ENCODE measurements at places on chromosomes 16 and 17.
A peak's percentile ranks its signal among the peaks of the same experiment; 100 is the strongest.

GRCh38 chr16:80852261-80852872, 48.0 kb upstream of the CDYL2 start:
- no peak overlapping the region for H3K27ac ChIP-seq
- H3K4me3 ChIP-seq: no peak overlapping the region
- H3K36me3 ChIP-seq: no peaks in the 10 kb centered on the region
- peaks cover under 1% of the 10 kb centered on the region for H3K27me3 ChIP-seq

GRCh38 chr16:46972429-46973206, 856 bp downstream of the DNAJA2 start:
- H3K4me1 ChIP-seq: peaks cover 30% of the 10 kb centered on the region
- peak overlapping the region; percentile 85 for H3K4me3 ChIP-seq
- no peaks in the 10 kb centered on the region for H3K27me3 ChIP-seq
- peak; percentile 85 for DNase-seq

- no peak for DNase-seq
- H3K27me3 ChIP-seq: no peaks in the 10 kb centered on the region
- no peaks in the 10 kb centered on the region for H3K36me3 ChIP-seq
Measured at GRCh38 chr16:79754501-79754900, 154.0 kb upstream of the MAF start.

- no peak overlapping the region for H3K27ac ChIP-seq
- H3K27me3 ChIP-seq: peaks cover 3% of the 10 kb centered on the region
- DNase-seq: no peak
- no peaks in the 10 kb centered on the region for H3K4me1 ChIP-seq
Measured at GRCh38 chr17:13157656-13158055, 139.8 kb upstream of the ELAC2 start.

- no peak for DNase-seq
- peaks cover 79% of the 10 kb centered on the region for H3K27me3 ChIP-seq
- H3K4me3 ChIP-seq: no peak overlapping the region
- no peak overlapping the region for H3K27ac ChIP-seq
Measured at GRCh38 chr17:36940313-36941264, 3.3 kb downstream of the LHX1 start.

GRCh38 chr16:892536-893255, 78.1 kb downstream of the LMF1 start:
- no peaks in the 10 kb centered on the region for H3K27me3 ChIP-seq
- no peak overlapping the region for H3K4me3 ChIP-seq
- no peak for DNase-seq
- peaks cover 5% of the 10 kb centered on the region for H3K36me3 ChIP-seq
- H3K4me1 ChIP-seq: no peaks in the 10 kb centered on the region

GRCh38 chr17:38606646-38607611, 1.2 kb upstream of the SRCIN1 start:
- peaks cover 63% of the 10 kb centered on the region for H3K27me3 ChIP-seq
- H3K27ac ChIP-seq: no peak overlapping the region
- DNase-seq: no peak

GRCh38 chr16:14485121-14485551, 144.9 kb downstream of the PARN start:
- H3K27me3 ChIP-seq: no peaks in the 10 kb centered on the region
- peaks cover 11% of the 10 kb centered on the region for H3K36me3 ChIP-seq
- H3K4me1 ChIP-seq: peaks cover 44% of the 10 kb centered on the region
- DNase-seq: no peak

GRCh38 chr16:75053791-75054555, 55.1 kb downstream of the ZNRF1 start:
- no peaks in the 10 kb centered on the region for H3K27me3 ChIP-seq
- H3K4me1 ChIP-seq: peaks cover 24% of the 10 kb centered on the region
- H3K27ac ChIP-seq: peak overlapping the region; percentile 71
- no peak overlapping the region for H3K4me3 ChIP-seq
- peaks cover 4% of the 10 kb centered on the region for H3K36me3 ChIP-seq
- DNase-seq: no peak

GRCh38 chr16:693766-694165, 3.6 kb upstream of the WDR24 start:
- no peak overlapping the region for H3K4me3 ChIP-seq
- no peak for DNase-seq
- no peak overlapping the region for H3K27ac ChIP-seq
- H3K27me3 ChIP-seq: peaks cover 29% of the 10 kb centered on the region
- H3K4me1 ChIP-seq: peaks cover 16% of the 10 kb centered on the region

DNA sequence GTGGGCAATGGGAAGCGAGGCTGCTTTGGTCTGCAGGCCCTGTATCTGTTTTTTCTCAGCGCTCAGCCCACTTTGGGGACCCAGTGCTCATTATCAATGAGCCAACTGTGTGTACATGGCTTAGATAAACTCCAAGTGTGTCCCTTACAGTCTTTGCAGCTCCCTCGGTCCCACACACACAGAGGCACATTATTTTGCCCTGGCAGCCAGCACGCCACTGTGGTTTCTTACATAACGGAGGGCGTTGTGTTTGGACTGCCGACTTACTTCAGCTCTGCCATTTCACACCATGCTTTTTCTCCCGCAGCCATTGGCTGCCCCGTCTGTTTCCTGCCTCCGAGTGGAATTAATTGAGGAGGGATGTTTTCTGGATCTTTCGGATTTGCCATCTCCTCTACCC, 56.5 kb upstream of the CLEC18A start:
- H3K27ac ChIP-seq: no peak overlapping the region
- no peak overlapping the region for H3K4me3 ChIP-seq
- no peak for DNase-seq
- peaks cover 15% of the 10 kb centered on the region for H3K36me3 ChIP-seq
- peaks cover 16% of the 10 kb centered on the region for H3K4me1 ChIP-seq

DNA sequence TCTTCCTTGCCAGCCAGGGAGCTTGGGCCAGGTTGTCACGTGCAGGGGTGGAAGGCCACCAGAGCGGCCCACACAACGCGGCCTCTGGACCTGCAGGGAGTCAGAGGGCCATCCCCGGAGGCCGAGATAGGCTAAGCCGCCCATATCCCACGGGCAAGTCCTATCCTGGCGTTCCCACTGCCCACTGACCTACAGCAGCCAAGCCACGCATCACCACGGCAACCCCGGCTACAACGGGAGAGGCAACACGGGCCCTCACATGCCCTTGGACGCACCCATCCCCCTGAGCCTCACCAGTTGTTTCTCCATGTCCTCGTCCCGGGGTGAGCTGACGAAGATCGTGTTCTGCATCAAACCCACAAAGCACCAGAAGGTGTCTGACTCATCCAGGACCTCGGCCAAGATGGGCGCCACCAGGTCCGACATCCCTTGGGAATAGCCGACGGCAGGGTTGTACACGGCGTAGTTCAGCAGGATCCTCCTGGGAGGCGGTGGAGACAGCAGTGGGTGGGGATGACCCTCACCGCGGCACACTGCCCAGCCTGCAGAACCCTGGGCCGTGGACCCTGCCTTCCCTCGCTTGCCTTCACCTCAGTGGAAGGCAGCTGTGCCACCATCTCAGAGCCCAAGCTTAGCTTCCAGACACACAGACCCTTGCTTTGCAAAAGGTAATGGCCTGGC, 88.2 kb downstream of the TBC1D16 start:
- H3K4me1 ChIP-seq: peaks cover 23% of the 10 kb centered on the region
- H3K27me3 ChIP-seq: no peaks in the 10 kb centered on the region
- H3K4me3 ChIP-seq: no peak overlapping the region
- peaks cover 25% of the 10 kb centered on the region for H3K36me3 ChIP-seq

DNA sequence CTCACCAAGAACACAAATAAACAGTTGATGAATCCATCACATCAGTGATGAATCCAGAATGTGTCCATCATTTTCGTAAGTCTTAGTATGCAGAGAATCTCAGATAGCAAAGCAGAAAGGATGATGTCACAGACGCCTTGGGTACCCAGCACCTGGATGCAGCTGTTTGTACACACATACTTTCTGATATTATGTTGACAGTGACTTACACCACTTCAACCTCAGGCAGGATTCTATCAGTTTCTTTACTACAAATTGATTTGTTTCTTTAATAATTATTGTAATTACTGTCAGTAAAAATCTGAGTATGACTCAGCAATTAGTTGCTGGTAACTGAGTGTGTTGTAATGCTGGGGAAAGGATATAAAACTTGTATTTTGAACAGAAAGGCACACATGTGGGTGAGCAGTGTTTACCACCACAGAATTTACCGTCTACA, 159.8 kb downstream of the RPTOR start:
- H3K27ac ChIP-seq: no peak overlapping the region
- H3K36me3 ChIP-seq: peaks cover under 1% of the 10 kb centered on the region
- no peak for DNase-seq
- H3K4me3 ChIP-seq: no peak overlapping the region
- H3K27me3 ChIP-seq: no peaks in the 10 kb centered on the region

- H3K4me3 ChIP-seq: no peak overlapping the region
- H3K36me3 ChIP-seq: no peaks in the 10 kb centered on the region
- H3K4me1 ChIP-seq: no peaks in the 10 kb centered on the region
- no peak overlapping the region for H3K27ac ChIP-seq
Measured at GRCh38 chr16:31356566-31357323, 1.8 kb downstream of the ITGAX start.
